ENCODE measurements at places on chromosomes 4 and X.
A peak's percentile ranks its signal among the peaks of the same experiment; 100 is the strongest.

GRCh38 chr4:24040811-24041210, 151.0 kb upstream of the PPARGC1A start:
- no peak for DNase-seq

DNA sequence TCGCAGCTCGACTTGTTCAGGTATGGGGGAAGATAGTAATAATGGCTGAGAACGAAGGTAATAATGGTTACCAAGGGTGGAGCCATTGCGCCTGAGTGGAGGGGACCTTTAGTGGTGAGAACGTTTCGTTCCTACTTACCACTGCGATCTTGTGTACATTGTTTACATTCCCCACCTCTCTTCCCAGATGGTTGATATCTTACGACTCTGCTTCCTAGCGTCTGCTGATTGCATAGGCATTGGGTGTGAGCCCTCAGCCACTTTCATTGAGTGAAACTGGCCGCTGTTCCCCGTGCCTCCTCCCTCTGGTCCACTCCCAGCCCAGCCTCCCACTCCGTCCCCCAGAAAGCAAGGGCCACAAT, 850 bp downstream of the IGBP1 start:
- DNase-seq: no peak

DNA sequence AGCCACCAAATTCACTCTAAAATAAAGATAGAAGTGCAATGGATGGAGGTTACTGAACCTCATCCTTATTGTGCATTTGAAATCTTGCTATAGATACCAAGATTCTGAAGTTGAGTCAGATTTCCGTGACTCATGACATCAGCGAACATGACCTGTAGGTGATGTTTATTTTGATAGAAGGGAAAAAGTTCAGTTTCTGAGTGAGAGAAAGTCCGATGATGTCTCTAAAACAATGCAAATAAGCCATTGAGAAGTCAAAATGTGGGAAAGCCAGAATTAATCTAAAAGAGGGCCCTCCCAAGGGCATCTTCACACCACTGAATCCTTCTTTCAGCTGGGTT, 20.0 kb downstream of the PHOX2B start:
- DNase-seq: no peak

GRCh38 chrX:153400146-153401132, 711 bp downstream of the PNMA6E start:
- DNase-seq: no peak

- no peak for DNase-seq
These were observed 44.1 kb upstream of the MTNR1A start for GRCh38 chr4:186599483-186599882.

- DNase-seq: no peak
These were observed 170.6 kb downstream of the BANK1 start for GRCh38 chr4:101961144-101961543.

DNA sequence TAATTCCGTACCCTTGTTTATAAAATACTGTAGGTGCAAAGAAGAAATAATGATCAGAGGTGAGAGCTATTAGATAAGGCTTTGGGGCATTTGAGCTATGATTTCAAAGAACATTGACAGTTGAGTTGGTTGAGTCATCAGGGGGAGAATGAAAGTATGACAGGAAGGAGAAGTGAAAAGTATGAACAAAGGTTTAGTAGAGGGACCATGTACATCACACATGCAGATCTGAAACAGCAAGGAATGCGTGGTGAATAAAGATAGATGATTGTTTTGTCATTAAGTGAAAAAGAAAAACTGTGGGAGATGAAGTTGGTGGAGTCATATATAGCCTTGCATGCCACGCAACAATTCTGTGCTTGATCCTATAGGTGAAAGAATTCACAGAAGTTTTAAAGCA, 163.1 kb downstream of the ARAP2 start:
- no peak for DNase-seq

DNA sequence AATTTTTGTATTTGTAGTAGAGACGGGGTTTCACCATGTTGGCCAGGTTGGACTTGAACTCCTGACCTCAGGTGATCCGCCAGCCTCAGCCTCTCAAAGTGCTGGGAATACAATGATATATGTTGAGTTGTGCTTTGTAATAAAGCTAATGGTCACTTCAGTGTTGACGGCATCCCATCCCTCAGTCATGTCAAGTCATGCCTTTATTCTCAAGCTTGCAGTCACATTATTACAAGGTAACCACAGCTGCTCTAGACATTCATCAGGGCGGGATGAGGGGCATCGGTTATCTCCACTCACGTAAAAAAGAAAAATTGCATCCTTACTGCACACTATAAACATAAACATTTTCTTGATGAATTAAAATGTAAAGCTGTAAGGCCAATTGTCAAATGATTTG, 12.8 kb upstream of the FAT1 start:
- no peak for DNase-seq

DNA sequence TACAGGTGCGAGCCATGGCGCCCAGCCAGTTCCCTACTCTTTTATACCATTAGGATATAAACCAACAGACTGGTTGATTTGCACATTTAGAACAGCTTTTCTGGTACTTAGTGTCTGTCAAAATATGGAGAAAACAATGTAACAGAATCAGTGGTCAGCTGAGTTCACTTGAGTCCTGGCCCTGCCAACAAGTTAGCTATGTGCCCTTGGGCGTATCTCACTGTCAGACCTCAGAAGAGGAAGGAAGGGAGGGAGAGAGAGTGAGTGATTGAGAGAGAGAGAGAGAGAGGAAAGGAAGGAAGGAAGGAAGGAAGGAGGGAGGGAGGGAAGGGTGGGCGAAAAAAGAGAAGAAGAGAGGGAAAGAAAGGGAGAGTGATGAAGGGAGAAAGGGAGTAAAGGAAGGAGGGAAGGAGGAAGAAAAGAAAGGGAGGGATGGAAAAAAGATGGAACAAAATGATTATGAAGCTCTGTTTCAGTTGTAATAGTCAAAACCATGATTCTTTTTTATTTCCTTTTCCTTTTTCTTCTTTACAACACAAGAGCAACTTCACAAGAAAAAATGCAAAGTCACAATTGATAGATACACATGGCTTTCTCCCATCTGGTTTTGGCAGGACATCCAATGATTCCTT, 55.7 kb upstream of the PDGFRA start:
- no peak for DNase-seq

GRCh38 chr4:14787894-14788293, 214.4 kb upstream of the CPEB2 start:
- no peak for DNase-seq

GRCh38 chrX:57121162-57121755, at the start of gene SPIN2B:
Gene SPIN2B (minus strand): TSS chrX:57121548.
- DNase-seq: peak; percentile 73

DNA sequence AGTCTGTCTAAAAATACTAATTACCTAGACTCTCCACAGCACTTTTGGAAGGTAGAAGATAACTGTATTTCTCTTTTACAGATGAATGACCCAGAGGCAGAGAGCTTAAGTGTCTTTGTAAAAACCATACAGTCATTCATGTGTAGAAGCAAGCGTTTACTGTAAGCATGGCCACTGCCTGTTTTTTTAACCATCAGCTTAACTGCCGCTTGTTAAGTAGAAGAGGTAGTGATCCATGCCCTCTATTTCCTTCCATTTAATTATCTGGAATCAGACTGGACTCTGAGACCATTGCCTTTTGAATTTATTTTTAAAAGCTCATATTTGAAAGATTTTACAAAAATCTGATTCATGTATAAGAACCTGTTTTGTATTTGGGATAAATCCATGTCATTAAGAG, 111.2 kb upstream of the TECRL start:
- no peak for DNase-seq

DNA sequence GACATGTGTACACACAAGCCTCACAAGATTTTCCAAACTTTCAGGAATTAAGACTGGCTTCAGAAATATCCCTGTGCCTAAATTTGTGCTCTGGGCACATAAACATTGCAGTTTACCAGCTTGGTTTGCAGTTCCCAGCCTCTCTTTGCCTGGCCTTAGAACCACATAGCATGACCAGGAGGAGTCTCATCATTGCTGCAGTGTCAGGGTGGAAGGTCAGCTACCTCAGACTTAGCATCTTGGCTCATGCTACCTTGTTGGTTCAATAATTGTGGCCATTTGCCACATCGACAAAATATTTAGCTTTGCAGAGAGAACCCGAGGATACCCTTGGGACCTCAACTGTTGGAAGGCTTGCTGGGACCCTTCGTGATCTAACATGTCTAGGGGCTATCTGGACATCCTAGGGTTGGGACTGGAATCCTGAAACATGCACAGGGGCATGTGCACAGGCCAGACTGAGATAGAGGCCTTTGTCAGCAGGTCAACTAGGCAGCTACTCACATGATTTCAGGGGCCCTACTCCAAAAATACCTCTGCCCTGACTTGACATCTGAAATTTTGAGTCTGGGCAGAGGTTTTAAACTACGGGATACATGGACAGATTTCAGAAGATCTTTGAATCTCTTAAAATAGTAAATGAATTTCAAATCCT, 8.0 kb upstream of the SUPT20HL2 start:
- no peak for DNase-seq

GRCh38 chrX:110087485-110088356, 84.8 kb downstream of the TMEM164 start:
- peak; percentile 15 for DNase-seq

DNA sequence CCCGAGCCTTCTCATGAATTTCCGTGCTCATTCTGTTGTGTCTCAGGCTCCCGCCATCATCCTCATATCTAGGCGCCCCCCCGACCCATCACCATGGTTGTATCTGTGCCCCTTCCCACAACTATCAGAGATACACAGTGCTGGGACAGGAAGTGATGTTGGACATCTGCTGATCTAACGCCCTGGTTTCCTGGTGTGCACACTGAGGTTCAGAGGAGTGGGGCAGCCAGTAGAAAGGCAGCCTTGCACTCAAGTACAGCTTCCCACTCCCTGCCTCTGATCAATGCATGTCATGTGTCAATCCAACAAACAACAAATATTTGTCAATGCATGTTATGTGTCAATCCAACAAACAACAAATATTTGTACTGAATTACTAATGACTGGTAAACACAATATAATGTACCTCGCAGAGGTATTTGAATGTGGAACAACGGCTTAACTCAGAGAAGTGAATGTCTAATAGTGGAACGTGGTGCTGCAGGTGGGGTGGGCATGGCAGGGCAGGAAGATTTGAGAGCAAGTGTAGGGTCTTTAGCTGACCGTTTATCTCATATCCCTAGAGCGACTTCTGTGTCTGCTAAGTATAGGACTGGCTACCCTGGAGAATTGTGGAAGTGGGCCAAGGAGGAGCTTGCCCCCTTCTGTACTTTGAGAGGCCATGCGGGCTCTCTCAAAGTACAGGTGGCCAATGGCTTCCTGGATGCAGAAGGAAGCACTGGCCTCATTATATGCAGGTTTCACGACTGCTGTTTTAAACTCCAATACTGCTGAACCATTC, 10.3 kb upstream of the SEL1L3 start:
- no peak for DNase-seq

GRCh38 chrX:100194082-100194775, 215.8 kb downstream of the PCDH19 start:
- no peak for DNase-seq

DNA sequence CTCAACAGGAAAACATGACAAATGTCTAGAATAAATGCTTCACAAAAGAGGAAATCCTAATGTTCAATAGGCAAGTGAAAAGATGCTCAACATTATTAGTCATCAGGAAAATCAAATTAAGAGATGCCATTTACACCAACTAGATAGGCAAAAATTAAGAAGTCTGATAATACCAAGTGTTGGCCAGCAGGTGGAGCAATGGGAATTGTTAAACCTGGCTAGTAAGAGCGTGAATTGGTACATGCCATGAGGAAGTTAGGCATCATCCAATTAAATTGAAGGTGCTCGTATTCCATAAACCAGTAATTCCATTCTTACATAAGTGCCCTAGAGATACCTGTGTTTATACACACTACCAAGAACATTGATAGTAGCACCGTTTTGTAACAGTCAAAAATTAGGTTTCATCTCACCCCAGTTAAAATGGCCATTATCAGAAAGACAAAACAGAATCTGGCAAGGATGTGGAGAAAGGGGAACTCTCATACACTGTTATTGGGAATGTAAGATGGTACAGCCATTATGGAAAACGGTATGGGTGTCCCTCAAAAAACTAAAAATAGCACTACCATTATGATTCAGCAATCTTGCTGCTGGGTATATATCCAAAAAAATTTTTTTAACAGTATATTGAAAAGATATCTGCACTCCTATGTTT, 14.0 kb upstream of the ZCCHC18 start:
- no peak for DNase-seq

DNA sequence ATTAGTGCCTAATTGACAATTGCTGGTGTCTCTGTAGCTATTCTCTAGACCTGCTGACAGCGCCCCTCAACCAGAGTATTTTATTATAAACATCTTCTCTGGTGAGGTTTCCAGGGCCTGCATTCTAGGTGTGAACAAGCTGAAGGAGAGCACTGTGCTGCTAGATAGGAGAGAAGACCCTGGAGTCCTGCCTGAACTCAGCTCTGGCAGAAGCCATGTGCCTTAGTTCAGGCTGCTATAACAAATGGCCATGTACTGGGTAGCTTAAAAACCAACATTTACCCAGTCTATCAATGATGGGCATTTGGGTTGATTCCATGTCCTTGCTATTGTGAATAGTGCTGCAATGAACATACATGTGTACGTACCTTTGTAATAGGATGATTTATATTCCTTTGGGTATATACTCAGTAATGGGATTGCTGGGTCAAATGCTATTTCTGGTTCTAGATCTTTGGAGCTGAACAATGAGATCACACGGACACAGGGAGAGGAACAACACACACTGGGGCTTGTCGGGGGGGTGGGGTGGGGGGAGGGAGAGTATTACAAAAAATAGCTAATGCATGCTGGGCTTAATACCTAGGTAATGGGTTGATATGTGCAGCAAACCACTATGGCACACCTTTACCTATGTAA, 185.5 kb upstream of the CPEB2 start:
- DNase-seq: no peak

GRCh38 chrX:155514225-155514624, 55.8 kb upstream of the F8A3 start:
- DNase-seq: no peak

- DNase-seq: no peak
These were observed 61.9 kb upstream of the ZCCHC13 start for GRCh38 chrX:74242050-74242449.

GRCh38 chrX:46260499-46260898, 284.7 kb downstream of the ZNF674 start:
- DNase-seq: no peak

DNA sequence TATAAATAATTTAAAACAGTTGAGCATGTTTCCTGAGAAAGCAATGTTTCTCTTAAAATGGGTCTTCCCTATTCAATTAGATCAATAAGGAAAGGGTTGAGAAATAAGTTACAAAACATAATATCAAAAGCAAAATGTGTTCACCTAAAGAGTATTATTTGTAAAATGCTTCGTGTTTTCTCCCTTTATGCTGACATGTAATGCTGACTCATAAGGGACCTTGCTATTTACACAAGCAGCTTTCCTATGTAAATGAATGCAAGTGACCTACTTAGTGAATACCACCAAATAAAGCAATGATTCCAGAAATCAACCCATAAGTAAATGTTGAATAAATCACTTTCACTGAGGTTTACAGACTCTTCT, 91.5 kb downstream of the ELOVL6 start:
- DNase-seq: no peak

DNA sequence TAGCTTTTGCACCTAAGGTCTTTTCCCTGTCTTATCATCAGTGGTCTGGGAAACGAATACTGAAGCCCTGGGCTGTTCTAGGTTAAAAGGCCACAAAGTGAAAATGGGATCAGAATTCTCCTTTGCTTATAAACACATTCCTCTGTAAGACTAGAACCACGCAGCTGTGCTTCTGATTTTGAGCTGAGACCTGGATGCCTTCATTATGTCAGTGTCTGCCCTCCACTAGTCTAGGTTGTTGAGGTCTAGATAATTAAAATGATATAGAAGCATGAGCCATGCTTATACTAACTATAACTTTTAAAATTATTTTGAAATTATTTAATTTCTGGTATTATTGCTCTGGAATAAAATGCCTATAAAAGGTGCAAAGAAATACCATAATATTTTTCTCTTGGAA, 403.9 kb downstream of the ADGRL3 start:
- no peak for DNase-seq

- DNase-seq: no peak
These were observed 1.3 kb downstream of the ANAPC4 start for GRCh38 chr4:25378437-25378743.

All from T1000 (cell line).